ENCODE measurements at places on chromosomes 2 and 18.

- DNase-seq, result peak; percentile 14
These were observed 764 bp downstream of the MBD2 start for GRCh38 chr18:54223568-54224241.

DNA sequence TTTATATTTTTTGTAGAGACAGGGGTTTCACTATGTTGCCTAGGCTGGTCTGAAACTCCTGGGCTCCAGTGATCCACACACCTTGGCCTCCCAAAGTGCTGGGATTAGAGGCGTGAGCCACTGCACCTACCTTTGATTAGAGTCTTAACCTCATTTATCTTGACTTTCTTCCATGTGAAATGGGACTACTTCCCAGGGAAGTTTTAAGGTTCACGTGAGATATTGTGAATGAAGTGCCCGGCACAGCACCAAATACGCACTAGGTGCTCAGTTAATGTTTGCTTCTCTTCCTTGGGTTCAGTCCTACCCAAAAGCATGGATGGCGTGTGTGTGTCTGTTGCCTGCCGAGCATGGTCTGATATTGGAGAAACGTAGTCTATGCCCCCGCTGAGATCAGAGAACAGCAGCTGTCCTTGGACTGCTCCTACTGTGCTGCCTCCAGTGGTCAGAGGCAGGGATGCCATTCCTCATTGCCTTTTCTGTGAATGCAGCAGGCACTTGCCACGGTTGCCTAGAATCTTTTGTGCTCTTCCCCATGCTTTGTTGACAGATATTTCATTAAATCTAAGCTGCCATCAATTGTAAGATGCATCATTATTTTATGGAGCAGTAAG is 12.3 kb upstream of the TFCP2L1 start:
- peak; percentile 8 for DNase-seq

GRCh38 chr2:8453904-8454302 is 228.0 kb upstream of the ID2 start:
- no peak for DNase-seq

DNA sequence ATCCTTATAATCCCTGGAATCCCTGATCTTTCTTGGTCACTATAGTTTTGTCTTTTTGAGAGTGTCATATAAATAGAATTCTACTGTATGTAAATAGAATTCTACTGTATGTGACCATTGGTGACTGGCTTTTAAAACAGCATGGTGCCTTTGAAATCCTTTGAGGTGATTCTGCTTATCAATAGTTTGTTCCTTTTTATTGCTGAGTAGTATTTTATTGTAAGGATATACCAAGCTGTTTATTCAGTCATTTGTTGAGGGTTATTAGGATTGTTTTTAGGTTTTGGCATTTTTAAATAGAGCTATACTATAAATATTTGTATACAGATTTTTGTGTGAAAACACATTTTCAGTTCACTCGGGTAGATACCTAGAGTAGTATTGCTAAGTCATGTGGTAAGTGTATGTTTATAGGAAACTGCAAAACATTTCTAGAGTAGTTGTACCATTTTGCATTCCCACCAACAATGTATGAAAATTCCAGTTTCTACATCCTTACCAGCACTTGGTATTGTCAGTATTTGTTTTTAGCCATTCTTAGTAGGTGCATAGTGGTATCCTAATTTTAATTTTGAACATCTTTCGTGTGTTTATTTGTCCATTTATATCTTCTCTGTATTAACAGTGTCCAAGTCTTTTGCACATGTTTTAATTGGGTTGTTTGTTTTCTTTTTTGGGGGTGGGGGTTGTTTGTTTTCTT is 45.6 kb downstream of the RAB3GAP1 start:
- DNase-seq, result no peak

GRCh38 chr2:1546023-1546591 is 132.8 kb downstream of the TPO start:
- DNase-seq, result peak; percentile 12

- no peak for DNase-seq
These were observed 145.2 kb upstream of the TPO start for GRCh38 chr2:1268034-1268433.

Measured in AML-193 (cell line).